ENCODE measurements at places on chromosomes 5 and 9.

GRCh38 chr5:36414869-36415282 is 113.2 kb upstream of the RANBP3L start:
- no peak for DNase-seq

DNA sequence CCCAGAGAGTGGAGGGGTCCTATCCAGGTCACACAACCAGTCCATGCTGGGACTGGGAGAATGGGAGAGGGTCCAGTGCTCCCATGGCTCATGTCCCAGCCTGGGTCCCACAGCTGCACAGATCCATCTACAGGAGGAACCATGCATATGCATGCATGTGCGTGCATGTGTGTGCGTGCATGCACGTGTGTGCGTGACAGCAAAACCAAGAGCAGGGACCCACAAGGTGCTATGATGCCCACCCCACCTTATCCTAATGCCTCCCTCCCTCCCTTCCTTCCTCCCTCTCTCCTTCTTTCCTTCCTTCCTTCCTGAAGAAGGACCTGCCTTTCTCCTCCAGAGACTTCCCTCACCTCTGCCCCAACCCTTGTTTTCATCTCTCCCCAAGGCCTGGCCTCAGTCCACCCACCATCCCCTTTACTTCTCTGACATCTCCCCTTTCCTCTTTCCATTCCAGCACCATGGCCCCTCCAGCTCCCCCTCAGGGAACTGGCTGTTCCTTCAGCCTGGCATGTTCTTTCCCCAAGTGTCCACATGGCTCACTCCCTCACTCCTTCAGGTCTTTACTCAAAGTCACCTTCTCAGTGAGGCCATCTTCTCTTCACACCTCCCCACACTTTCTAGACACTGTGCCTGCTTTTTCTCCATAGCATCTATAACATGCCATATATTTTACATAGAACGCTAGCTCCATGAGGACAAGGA is 21.8 kb downstream of the AQP7 start:
- DNase-seq, result no peak

DNA sequence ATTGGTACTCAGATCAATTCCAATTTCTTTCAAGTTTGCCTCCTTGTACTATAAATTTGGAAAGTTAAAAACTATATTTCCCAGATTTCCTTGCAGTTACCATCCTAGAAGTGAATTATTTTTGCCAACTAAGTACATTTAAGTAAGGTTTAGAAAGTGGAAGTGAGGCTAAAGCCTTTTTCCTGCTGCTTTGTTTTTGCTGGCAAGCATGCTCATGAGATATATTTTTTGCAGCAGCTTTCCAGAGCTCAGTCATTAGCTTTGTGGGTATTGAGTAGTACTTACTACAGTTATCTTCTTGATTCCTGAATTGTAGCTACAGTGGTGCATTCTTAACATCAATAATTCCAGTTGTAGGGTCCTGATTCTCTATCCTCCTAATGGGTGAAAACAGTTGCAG is 3.5 kb upstream of the BTF3 start:
- DNase-seq, result no peak

DNA sequence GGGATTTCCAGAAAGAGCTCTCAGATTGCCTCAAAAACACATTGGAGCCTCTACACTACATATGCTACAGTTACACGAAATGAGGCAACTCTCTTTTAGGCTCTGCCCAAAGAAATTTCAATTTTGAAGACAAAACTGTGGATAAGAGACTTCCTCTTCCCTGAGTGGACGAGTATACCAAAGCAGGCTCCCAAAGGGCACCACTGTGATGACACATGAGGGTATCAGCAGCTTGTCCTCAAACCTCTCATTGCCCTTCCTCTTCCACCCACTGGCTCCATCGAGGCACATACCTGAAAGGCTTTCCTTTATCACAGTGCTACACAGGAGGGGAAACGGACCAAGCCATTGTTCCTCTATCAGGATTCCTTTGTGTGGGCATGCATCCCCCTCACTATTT is 11.3 kb downstream of the CKMT2 start:
- no peak for DNase-seq

All from GM13977 (cell line).